Psoas muscle (tissue), 8 donors: ENCODE measurements at places on chromosomes 13 and 19. TPM values are rescaled to one million over a fixed set of nuclear protein-coding genes. Genes with fewer than 3 reads are reported as not detected.

The GADD45B gene
- 14.1 TPM for polyA plus RNA-seq

The PPP1R37 gene
- polyA plus RNA-seq: 39.5 TPM

The GMIP gene
- polyA plus RNA-seq: 0.83 TPM

The APOE gene
- polyA plus RNA-seq: 4.9 TPM

The LIM2 gene
- polyA plus RNA-seq: not detected

DNA sequence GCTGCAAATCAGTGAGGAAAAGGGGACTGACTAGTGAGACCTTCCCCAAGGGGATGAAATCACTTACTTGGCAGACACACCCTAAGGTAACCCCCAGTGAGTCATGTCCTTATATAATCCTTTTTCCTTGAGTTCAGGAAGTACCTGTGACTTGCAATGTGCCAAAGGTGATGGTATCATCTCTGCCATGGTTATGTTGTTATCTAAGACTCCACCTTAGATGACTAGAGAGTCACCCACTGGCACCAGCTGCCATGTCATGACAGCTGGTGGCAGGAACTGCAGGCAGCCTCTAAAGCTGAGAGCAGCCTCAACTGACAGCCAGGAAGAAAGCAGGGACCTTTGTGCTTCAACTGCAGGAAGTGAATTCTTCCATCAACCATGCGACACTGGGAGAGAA, 12.5 kb downstream of the PBX4 start:
- DNase-seq: no peak

- DNase-seq: peak; percentile 93
Measured at GRCh38 chr19:6739390-6739882, at the start of gene TRIP10. TSS of gene TRIP10 (plus strand) at chr19:6739680. CDS start at chr19:6739762, 82 bp downstream.

DNA sequence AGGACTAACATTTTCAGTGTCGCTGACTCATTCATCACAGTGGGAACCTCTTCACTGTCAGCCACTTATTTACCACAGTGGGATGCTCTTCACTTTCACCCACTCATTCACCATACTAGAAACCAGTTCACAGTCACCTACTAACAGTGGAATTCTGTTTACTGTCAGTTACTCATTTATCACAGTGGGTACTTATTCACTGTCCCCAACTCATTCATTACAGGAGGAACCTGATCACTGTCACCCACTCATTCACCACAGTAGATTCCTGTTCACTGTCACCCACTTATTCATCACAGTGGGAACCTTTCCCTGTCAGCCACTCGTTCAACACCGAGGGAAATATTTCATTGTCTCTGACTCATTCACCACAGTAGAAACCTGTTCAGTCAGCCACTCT, 10.1 kb upstream of the ZNF85 start:
- DNase-seq: no peak

DNA sequence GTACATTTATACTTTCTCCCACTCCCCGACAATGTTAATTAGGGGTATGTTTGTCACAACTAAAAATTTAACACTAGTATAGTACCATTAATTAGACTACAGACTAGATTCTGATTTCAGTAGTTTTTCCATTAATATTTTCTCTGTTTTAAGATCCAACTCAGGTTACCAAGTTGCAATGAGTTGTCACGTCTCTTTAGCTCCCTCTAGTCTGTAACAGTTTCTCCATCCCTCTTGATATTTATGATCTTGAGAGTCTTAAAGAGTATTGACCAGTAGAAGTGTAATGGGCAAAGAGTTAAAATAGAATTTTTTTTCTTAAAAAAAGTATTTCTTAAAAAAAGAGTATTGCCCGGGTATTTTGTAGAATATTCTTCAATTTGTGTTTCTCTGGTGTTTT, 598.1 kb downstream of the TBC1D4 start:
- DNase-seq: no peak

DNA sequence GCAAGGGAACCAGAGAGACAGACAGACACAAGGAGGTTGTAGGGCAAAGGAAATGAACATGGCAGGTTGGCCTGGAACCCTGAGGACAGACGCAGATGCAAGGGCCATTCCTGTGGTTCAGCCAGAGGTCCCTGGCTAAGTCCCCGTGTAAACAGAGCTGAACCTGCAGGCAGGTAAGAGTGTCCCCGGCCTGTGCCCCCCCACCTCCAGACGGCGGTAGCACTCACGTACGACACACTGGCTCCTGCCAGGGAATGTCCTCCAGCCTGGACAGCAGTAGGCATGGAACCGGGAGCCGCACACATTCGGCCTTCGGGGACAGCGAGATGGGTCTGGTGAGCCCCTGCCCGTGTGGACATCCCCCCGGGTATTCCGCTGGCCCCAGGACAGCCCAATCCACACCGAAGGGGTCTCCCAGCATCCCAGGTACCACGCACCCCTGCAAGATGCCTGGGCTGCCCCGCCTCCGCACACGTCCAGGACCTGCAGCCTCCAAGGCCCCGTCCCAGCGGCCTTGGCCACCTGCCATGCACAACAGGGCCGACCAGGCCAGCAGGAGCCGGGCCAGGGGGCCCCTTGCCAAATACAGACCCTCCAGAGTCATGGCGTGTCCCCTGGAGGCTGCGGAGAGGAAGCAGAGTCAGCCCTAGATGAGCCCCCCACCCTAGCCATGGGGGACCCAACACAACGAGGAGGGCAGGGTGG, 2.4 kb downstream of the FBN3 start:
- no peak for DNase-seq

GRCh38 chr13:106533101-106533942, 2.1 kb downstream of the EFNB2 start:
- peak; percentile 91 for DNase-seq

- no peak for DNase-seq
Measured at GRCh38 chr13:53238261-53238660, 209.6 kb downstream of the OLFM4 start.

DNA sequence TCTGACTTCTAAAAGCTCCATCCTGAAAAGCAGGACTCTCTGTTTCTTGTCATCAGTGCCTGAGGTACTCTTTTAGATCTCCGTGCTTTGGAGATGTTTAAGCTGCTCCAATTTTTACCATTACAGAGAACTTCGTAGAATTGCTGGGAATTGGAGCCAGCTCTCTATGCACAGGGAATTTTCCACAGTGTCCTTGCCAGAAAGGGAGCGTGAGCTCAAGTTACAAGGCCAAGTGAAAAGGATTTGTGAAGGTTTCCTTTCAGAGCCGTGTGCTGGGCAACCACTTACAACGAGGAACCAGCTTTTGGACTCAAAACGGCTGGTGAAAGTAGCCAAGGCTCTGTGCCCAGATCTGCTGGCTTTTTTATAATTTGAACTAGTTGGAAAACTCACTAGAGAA, 82.6 kb downstream of the NUFIP1 start:
- no peak for DNase-seq

GRCh38 chr19:15223649-15224361, 8.4 kb downstream of the EPHX3 start:
- peak; percentile 28 for DNase-seq

GRCh38 chr13:35210261-35210660, 266.2 kb downstream of the MAB21L1 start:
- DNase-seq: no peak

DNA sequence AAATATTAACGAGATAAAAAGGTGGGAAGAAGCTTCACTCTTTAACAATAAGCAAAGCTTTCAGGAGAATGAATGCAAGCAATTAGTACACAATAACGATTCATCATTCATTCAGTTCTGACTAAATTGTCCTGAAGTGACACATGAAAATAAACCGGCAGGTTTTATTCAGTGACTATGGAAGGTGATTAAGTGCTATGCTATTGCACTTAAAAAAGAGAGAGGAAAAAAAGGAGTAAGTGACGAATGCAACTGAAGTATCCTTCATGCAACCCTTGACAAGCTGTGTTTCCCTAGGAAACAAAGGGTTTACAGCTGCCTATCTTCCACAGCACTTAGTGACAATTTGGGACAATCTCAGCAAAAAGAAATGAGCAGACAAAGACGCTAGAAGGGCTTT, 1.4 kb downstream of the LIG4 start:
- no peak for DNase-seq

GRCh38 chr13:25266706-25267105, 20.6 kb downstream of the MTMR6 start:
- DNase-seq: no peak

DNA sequence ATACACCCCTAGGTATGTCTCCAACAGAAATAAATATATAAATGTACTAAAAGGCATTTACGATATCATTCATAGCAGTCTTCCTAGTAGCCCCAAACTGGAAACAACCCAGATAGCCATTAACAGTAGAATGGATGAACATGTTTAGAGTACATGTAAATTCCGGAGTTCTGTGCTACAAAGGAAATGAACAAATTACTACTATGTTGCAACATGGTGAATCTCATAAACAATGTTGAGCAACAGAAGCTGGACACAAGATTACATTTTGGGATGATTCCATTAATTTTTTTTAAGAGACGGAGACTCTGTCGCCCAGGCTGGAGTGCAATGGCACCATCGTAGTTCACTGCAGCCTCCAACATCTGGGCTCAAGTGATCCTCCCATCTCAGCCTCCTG, 5.9 kb upstream of the SLC7A10 start:
- no peak for DNase-seq

DNA sequence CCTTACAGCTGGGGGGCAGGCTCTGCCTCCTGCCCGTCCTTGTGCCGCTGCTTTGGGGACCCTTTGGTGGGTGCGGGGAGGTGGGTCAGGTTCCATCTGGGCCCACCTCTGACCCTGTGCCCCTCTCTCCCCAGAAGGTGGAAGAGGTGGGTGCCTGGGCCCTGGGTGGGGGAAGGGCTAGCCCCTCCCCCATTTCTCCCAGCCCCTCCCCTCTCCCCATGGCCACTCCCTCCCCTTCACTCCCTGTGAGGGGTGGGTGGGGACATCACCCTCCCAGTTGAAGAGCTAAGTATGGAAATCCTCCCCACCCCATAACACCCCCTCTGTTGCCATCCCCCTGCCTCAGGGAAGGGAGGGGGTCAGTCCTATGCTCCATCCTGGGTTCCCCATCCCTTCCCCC, 14.2 kb downstream of the ARHGEF1 start:
- no peak for DNase-seq

DNA sequence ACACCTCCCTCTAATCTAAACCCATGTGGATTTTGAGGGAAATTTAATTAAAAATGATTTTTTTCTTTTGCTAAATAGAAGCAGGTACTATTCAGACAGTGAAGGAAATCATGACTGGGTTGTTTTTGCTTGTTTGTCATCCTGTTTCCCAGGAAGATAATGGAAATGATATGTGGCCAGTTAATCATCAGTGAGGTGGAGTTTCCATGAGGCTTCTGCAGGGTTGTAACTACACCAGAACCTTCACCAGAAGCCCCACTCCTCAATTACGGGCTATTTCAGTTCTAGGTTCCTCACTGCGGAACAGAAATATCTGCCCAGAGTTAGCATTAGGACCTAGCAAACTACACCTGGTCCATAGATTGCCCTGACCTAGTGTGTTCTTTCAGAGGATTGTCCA, 394.0 kb downstream of the DLEU7 start:
- DNase-seq: no peak

DNA sequence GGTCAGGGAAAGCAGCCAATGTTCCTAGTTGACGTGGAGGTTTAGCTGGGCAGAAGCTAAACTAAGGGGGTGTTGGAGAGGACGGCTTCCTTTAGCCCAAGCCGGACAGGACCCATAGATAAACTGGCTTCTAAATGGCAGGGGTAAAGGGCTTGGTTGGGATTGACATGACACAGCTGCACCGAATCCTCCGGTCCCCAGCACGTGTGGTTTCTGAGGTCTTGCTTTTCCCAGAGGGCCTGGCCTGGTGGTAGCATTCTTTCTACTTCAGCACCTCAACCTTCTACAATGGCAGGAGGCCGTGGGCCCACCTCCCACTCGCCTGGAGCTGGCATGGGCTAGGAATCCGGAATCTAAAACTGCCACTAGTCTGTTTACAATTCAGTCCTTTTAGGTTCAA, 163.0 kb downstream of the FGF9 start:
- DNase-seq: no peak

- DNase-seq: no peak
Measured at GRCh38 chr13:78491978-78492377, 111.4 kb downstream of the POU4F1 start.

DNA sequence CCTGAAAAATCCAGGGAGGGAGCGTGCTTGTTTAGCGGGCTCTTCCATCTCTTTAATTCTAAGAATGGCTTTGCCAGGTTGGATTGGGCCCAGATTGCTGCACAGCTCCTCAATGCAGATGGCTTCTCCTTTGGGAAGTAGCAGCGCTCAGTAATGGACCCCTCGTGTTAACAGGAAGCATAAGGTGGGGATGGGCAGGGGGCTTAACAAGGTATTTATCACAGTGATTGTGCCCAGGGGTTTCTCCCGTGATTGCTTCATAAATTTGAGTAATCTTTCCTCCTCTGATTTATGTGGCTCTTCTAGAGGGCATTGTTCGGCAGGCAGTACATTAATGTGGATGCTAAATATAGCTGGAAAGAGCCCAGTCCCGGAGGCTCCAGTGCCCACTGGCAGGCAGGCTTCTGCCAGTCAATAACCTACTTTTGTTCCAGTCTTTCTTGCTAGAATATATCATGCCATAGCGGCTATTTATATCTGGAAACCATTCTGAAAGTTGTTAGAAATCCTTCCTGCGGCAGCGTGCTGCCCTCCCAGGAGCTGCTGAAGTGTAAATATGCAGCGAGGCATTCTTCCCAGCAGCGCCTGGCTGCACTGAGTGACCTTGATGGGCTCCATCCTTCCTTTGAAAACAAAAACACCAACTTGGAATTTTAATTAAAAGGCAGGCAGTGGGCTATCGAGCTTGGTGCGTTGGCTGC, 65.0 kb downstream of the FGF9 start:
- DNase-seq: no peak

- no peak for DNase-seq
Measured at GRCh38 chr19:54434112-54434872, 14.7 kb upstream of the LENG8 start.

DNA sequence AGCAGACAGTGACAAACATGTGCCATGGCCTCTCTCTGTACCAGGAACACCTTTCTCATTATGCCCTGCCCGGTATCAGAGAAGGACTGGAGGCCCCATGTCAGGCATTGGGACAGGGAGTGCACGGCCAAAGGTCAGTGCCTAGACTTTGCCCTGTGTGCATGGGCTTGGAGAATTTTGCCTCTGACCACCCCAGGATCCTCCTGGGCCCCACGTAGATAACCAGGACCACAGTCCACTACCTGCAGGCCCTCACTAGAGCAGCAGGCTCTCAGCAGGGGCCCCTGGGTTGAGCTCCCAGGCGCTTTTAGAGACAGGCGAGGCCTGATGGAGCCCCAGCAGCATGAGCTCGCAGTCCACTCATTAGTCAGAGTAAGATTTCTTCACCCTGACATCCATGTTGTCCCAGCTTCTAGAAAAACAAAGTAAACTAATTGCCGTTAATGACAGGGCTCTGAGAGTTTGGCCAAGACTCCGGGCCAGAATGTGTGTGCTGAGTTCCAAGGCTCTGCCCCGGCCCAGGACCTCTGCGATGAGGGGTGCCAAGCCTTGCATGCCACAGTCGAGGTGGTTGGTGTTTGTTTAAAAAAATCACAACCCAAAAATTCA, 42.7 kb downstream of the CAPN12 start:
- DNase-seq: no peak
